NCI-H524 (cell line): ENCODE measurements at places on chromosomes 11 and 22.

DNA sequence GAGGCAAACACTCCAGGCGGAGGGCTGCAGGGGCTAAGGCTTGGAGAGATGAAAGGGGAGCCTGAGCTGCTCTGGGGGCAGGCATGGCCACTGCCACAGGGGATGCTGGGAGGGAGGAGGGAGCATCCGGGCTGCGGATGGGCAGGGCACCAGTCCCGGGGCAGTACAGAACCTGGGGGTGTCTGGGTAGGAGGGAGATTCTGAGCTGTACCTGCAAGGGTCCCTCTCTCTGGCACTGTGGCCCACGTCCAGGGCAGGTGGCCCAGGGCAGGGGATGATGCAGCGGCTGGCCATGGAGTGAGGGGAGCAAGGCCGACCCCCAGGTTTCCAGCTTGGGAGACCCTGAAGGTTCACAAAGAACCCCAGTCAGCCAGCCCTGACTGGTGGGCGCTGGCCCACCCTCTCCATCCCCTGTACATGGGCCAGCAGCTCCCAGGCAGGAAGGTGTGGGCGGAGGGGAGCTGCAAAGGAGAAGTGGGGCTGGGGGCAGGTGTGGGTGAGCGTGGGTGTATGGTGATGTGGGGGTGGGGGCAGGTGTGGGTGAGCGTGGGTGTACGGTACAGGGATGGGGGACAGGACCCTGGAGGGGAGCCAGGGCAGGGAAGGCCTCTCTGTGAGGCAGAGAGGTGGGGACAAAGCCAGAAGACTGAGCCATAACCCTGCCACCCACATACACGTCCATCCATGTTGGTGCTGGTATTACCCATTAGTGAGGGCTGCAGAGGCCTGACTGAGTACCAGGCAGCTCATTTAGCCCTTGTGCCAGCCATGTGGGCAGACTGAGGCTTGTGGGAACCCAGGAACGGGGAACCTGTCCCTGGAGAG lies 2.2 kb upstream of the TNFRSF13C start:
- no peak for DNase-seq

DNA sequence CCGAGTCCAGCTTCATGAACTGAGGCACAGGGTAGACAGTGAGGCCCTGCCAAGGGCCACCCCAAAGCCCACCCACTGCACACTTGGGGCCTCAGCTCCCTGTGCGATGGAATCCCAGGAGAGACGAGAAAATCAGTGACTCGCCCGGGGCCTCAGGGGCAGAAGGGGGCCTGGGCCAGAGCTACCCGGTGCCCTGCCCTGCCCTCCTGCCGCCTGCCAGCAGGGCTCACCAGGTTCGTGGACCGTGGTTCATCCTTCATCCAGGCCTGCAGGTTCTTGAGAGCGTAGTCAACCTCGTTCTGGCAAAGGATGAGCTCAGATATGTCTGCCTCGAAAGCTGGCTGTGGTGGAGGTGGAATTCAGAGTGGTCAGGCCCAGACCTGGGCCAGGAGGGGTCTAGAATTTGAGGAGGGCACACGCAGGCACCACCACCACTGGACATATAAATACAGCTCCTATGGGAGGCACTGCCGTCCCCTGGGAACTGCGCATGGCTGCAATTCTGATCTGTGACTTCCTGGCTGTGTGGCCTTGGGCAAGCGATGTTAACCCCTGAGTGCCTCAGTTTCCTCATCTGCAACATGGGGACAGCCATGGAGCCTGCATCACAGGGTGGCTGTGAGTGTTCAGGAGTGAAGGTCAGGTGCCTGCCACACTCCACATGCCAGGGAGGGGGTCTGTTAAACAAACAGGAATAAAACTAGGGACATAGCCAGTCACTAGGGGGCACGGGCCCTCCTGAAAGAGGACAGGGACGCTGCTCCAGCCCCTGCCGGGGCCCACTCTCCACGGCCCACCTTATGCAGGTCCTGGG lies 7.5 kb downstream of the ALDH3B2 start:
- no peak for DNase-seq

GRCh38 chr22:31150615-31151014 lies 9.4 kb upstream of the RNF185 start:
- DNase-seq, result no peak

DNA sequence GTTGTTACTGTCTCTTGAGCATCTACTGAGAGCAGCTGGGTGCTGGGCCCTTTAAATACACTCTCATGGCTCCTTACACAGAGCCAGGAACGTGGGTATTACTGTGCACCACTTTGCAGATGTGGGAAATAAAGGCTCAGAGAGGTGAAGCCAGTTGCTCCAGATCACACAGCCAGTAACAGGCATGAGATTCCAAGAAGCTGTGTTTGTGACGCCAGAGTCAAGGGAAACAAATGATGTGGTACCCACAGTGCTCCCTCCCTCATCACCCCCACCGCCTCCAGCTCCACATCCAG lies 1.4 kb upstream of the PRDM11 start:
- DNase-seq, result no peak

- DNase-seq, result no peak
These were observed 180.1 kb upstream of the ISX start for GRCh38 chr22:34885852-34886251.

GRCh38 chr22:37157516-37158285 lies 8.0 kb upstream of the IL2RB start:
- DNase-seq, result no peak

DNA sequence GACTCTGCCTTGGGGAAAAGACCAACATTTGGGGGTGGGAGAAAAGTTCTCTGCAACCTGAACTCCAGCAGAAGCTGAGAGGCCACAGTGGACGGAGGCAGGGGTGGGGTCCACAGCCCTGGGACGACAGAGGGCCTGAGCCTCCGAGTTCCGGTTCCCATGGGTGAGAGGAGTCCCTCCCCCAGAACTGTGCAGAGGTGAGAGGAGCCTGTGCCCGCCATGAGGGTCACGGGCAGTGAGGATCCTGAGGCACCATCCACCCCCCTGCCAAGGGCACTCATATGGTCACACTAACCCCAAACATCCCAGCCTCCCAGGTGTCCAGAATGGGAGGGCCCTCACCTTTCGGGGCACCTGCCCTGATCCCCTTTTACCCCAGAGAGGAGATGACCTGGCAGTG lies 30.5 kb downstream of the KIAA0930 start:
- no peak for DNase-seq
